HTR-8/SVneo (cell line): ENCODE measurements at places on chromosomes 16 and 17.

DNA sequence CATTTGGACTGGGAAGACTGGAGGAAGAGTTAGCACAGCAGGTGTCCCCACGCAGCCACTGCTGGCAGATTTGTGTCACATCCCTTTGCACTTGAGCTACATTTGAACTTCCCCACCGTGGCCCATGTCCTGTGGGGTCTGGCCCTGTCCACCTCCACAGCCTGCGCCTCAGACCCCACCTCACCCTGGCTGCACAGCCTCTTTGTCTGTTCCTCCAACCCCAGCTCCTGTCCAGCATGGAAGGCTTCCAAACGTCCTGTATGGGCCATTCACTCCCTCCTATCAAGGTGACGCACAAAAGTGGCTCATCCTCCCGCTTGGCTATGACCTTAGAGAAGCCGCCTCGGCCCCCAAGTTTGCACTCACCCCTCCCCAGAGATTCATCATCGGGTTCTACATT, 200.6 kb downstream of the FOXL1 start:
- DNase-seq: no peak

DNA sequence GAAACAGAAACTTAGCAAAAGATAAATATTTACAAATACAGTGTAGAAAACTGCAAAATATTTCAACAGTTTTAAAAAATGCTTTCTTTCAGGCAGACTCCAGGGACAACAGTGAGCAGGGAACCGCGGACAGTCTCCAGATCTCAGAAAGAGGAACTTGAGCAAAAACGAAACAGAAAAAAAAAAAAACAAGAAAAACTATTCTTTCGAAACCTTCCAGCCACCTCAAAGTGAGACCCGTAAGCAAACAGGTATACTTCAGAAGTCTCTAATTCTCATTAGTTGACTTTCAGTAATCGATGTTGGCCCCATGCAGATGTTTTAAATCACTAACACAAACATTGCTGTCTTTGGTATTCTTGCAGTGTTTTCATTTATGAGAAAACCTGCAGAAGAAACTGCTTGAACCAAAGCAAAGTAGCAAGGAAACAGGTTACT, 15.7 kb upstream of the CCL1 start:
- DNase-seq: no peak

GRCh38 chr17:40565769-40566409, 617 bp upstream of the CCR7 start:
- no peak for DNase-seq

DNA sequence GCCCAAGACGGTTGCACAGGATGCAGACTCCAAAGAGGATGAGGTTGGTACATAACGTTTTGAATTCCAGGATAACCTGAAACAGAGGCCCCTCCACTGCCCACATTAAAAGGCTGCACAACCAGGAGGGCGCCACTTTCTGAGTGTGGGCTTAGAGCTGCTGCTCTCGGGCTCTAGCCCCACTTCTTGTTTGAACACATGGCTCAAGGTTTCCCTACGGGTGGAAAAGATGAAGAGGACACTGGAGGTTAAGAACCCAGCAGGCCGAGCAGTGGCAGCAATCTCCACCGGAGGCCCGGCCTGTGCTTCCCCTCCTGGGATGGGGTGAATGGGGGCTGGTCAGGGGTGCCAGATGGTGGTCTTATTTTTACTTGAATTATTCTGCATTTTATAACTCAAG, 8.0 kb upstream of the TRAP1 start:
- DNase-seq: no peak

DNA sequence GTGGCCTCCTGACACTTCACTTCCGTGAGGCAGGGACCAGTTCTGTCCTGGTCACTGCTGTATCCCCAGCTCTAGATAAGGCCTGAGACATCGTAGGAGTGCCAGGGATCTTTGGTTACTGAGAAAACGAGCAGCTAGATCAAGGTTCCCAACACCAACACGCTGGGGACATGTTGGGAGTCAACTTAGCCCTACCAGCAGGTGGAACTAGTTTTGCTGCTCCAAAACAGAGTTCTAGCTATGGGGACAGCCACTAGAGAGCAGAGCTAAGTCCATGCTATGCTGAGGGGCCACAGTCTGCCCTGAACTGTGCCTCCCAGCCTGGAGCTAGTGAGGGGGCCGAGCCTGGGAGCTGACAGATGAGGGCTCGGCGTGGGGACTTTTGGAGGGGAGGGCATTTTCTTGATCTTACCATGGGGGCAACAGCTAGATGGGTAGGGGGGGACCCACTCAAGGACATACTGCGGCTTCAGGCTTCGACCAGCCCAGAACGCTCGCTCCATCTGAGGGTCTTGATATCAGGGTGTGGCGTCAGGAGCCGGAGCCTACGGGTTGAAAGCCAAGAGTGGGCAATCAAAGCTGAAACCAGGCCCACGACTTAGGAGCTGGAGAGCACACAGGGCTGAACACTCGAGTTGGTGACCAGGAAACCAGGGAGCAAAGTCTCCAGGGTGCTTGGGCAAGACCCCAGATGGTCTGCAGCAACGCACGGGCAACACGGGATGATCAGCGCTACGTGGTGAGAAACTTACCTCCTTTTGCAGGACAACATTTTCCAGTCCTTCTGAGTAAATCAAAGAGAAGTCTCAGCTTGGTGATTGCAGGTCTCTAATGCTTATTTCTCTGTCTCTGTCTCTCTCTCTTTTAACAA, 13.4 kb downstream of the SNX20 start:
- DNase-seq: no peak

DNA sequence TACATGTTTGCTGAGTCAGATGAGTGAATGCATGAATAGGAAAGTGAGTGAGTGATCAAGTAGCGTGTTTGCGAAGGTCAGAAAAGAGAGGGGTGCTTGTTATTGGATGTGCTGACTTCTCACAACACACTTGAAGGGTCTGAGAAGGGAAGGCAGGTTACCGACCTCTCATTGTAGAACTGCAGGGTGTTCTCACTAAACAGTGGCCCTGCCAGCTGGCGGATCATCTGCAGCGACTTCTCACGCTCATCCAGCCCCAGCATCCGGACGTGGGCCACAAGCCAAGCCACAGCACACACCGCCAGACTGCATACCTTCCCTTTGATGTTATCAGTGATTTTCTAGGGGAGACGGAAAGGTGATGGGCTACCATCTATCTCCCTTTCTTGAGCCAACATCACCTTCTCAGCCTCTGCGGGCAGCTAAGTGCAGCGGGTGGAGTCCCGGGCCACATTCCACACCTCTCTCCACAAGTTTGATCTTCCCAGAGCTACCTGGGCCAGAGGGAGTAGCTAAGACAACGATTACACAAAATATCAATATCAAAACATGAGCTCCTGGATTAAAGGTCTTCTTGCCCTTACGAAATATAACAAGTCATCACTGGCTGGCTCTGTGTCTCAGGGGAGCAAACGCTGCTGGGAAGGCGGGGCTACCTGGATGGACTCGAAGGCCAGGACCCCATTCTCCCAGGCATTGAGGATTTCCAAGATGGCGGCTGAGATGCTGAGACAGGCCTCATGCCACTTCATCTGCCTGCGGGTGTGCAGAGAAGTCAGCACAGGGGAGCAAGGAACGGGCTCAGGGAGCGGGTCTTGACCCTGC, 11.0 kb downstream of the CSF3 start:
- no peak for DNase-seq
